ENCODE measurements at places on chromosomes 1 and 21. TPM values are rescaled to one million over a fixed set of nuclear protein-coding genes. Genes with fewer than 3 reads are reported as not detected.
A peak's percentile ranks its signal among the peaks of the same experiment; 100 is the strongest.

DNA sequence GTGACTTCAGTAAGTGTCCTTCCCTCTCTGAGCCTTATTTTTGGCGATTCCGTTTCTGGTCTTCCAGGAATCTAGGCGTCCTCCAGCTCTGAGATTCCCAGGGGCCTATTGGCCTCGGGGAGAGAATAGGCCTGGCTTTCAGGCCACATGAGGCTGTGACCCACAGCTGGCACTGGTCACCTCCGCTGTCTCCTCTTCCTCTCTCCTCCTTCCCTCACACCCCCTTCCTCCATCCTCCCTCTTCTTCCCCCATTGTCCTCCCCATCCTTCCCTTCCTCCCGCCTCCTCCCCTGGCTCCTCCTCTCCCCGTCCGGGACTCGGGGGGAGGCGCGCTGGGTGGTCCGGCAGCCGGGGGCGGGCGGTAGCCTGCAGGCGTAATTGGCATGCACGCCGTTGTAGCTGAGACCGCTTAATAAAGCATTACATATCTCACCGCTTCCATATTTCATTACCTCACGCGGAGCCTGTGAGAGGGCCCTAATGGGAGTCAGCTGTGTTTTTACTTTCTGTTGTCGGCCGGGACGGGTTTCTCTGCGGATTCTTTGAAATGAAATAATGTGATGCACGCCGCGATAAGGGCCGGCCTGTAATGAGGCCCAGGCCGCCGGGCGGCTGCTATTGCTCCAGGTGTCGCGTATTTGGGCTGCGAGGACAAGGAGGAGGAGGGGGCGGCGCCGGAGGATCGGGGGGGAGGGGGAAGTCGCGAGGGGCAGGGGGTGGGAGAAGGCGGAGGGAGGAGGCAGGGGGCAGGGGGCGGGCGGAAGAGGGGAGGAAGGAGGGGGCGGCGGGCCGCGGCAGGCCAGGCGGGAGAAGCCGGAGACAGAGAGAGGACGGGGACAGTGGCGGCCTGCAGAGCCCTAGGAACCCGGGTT lies 95.3 kb downstream of the FOXD2 start:
- H3K4me3 ChIP-seq, result peak overlapping the region; percentile 38
- peaks cover 49% of the 10 kb centered on the region for H3K27me3 ChIP-seq
- H3K27ac ChIP-seq, result no peak overlapping the region
- DNase-seq, result peak; percentile 27
- no peaks in the 10 kb centered on the region for H3K36me3 ChIP-seq

GRCh38 chr1:87754139-87754538 lies 425.5 kb downstream of the LMO4 start:
- H3K27me3 ChIP-seq, result no peaks in the 10 kb centered on the region
- DNase-seq, result no peak
- H3K4me1 ChIP-seq, result no peaks in the 10 kb centered on the region
- no peak overlapping the region for H3K27ac ChIP-seq

PADI2 gene
- total RNA-seq, result not detected

- H3K4me1 ChIP-seq, result no peaks in the 10 kb centered on the region
- DNase-seq, result no peak
- no peak overlapping the region for H3K27ac ChIP-seq
- no peak overlapping the region for H3K4me3 ChIP-seq
- H3K36me3 ChIP-seq, result peaks cover 17% of the 10 kb centered on the region
- no peaks in the 10 kb centered on the region for H3K27me3 ChIP-seq
Observed at GRCh38 chr1:97870589-97870988, 50.2 kb downstream of the DPYD start.

- no peaks in the 10 kb centered on the region for H3K27me3 ChIP-seq
- no peak for DNase-seq
- H3K36me3 ChIP-seq, result no peaks in the 10 kb centered on the region
- H3K27ac ChIP-seq, result no peak overlapping the region
- H3K4me3 ChIP-seq, result no peak overlapping the region
Observed at GRCh38 chr1:201137579-201138310, 10.8 kb upstream of the ASCL5 start.

- no peak overlapping the region for H3K4me3 ChIP-seq
- H3K27me3 ChIP-seq, result peaks cover 55% of the 10 kb centered on the region
- no peaks in the 10 kb centered on the region for H3K36me3 ChIP-seq
- no peak overlapping the region for H3K27ac ChIP-seq
Observed at GRCh38 chr1:156080241-156080862, 1.9 kb downstream of the MEX3A start.

GRCh38 chr1:171884475-171884874 lies 43.2 kb downstream of the DNM3 start:
- H3K27ac ChIP-seq, result no peak overlapping the region
- no peaks in the 10 kb centered on the region for H3K36me3 ChIP-seq
- H3K4me1 ChIP-seq, result peaks cover 14% of the 10 kb centered on the region
- no peak overlapping the region for H3K4me3 ChIP-seq
- H3K27me3 ChIP-seq, result no peaks in the 10 kb centered on the region

SPATA21 gene
- total RNA-seq, result not detected

DNA sequence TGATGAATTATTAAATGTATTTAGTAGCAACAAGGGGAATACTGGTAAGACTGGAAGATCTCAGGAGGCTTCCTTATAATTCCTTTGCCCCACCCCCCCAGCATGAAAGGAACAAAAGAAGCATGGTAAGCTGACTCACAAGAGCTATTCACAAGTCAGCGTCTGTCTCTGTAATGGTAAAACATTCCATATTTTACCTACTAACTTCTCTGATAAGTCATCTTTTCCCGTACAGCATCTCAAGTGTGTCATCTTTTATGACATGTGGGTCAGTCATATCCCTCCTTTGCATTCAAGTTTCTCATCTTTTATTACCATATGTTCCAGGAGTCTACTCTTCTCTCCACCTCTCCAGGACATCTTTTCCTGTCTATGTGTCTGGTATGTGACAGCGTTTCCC lies 241.3 kb downstream of the PLA2G4A start:
- H3K4me3 ChIP-seq, result no peak overlapping the region
- no peak overlapping the region for H3K27ac ChIP-seq
- H3K27me3 ChIP-seq, result no peaks in the 10 kb centered on the region
- DNase-seq, result no peak

DNA sequence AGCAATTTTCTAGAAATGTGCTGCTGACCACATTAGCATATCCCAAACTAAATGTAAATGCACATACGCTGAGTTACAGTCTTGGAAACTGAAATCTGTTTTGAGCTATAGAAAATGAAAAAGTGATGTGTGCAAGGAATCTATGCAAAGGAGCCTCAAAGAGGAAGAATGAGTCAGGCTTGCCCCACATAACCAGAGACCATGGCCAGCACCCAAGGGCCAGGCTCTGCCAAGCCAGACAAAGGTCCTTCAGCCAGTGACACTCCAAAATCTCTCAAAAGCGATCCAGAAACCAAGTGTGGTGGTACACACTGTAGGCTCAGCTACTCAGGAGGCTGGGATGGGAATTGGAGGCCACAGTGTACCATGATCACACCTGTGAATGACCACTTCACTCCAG lies 195.2 kb downstream of the TOMM20 start:
- H3K27ac ChIP-seq, result peak overlapping the region; percentile 64
- H3K27me3 ChIP-seq, result no peaks in the 10 kb centered on the region
- H3K4me3 ChIP-seq, result no peak overlapping the region
- no peak for DNase-seq
- H3K36me3 ChIP-seq, result no peaks in the 10 kb centered on the region
- H3K4me1 ChIP-seq, result peaks cover 39% of the 10 kb centered on the region

GRCh38 chr1:71561729-71562128 lies 480.9 kb upstream of the ZRANB2 start:
- H3K4me3 ChIP-seq, result no peak overlapping the region
- DNase-seq, result no peak
- no peaks in the 10 kb centered on the region for H3K4me1 ChIP-seq
- no peaks in the 10 kb centered on the region for H3K27me3 ChIP-seq
- H3K36me3 ChIP-seq, result no peaks in the 10 kb centered on the region
- H3K27ac ChIP-seq, result no peak overlapping the region

MX1 gene
- total RNA-seq, result 584 TPM

FAAH gene
- total RNA-seq, result 3.9 TPM

NTNG1 gene
- not detected for total RNA-seq

RPE65 gene
- total RNA-seq, result not detected

GRCh38 chr1:239872626-239873025 lies 219.1 kb upstream of the FMN2 start:
- DNase-seq, result no peak
- H3K4me3 ChIP-seq, result no peak overlapping the region
- H3K27me3 ChIP-seq, result no peaks in the 10 kb centered on the region
- no peak overlapping the region for H3K27ac ChIP-seq
- H3K4me1 ChIP-seq, result no peaks in the 10 kb centered on the region
- no peaks in the 10 kb centered on the region for H3K36me3 ChIP-seq

DNA sequence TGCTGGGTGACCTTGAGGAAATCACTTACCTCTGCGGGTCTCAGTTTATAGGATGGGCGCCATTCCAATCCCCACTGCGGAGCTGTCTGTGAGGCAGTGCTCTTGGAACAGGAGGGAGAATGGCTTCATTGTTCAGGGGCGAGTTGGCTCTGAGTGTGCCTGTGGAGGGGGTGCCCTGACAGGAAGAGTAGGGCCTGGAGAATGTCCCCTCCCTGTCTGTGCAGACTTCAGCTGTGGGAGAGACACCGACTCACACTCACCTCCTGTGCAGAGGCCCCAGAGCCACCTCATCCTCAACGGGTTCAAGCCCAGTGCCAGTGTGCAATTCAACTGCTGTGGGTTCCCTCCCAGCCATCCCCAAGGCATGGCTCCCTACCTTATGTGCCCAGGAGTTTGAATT lies 17.1 kb downstream of the ADORA1 start:
- H3K27me3 ChIP-seq, result no peaks in the 10 kb centered on the region
- H3K36me3 ChIP-seq, result no peaks in the 10 kb centered on the region
- no peak overlapping the region for H3K4me3 ChIP-seq
- no peak overlapping the region for H3K27ac ChIP-seq
- no peak for DNase-seq
- no peaks in the 10 kb centered on the region for H3K4me1 ChIP-seq

SPRR2A gene
- not detected for total RNA-seq
